ENCODE measurements at places on chromosomes 4 and X. TPM values are rescaled to one million over a fixed set of nuclear protein-coding genes. Genes with fewer than 3 reads are reported as not detected.

PIGA gene
- 134 TPM for total RNA-seq

GRCh38 chr4:1255699-1256098, 6.8 kb upstream of the CTBP1 start:
- DNase-seq, result no peak

DNA sequence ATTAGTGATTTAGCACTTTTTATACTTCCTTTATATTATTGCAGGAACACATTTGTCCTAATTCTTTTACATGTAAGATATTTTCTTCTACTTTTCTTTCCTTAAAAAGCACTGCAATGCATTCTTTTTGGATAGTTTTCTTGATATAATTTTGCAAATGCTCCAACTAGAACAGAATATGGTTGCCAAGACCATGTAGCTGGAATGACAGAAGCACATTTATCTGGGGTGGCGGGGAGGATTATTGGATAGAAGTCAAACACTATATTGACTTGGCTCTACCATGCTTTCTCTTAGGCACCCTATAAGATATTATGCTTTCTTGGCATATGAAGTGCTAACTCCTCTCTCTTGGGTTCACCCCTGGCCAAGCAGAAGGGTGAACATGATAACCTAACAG, 983.5 kb downstream of the FAT4 start:
- no peak for DNase-seq

DNA sequence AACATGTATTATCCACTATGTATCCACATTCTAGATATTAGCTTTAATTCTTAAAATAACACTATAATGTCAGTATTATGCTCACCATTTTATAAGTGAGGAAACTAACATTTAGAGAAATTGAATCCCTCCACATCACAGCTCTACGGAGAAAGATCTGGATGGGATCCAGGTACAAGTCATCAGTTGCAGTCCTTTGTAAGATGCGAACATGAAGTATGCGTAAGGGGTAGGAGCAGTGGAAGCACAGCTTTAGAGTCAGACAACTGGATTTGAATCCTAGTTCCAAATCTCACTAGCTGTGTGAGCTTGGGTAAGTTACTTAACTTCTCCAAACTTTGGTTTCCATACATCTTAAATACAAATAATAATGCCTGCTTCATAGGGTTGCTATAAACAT, 162.5 kb downstream of the ATP10D start:
- DNase-seq, result no peak

DNA sequence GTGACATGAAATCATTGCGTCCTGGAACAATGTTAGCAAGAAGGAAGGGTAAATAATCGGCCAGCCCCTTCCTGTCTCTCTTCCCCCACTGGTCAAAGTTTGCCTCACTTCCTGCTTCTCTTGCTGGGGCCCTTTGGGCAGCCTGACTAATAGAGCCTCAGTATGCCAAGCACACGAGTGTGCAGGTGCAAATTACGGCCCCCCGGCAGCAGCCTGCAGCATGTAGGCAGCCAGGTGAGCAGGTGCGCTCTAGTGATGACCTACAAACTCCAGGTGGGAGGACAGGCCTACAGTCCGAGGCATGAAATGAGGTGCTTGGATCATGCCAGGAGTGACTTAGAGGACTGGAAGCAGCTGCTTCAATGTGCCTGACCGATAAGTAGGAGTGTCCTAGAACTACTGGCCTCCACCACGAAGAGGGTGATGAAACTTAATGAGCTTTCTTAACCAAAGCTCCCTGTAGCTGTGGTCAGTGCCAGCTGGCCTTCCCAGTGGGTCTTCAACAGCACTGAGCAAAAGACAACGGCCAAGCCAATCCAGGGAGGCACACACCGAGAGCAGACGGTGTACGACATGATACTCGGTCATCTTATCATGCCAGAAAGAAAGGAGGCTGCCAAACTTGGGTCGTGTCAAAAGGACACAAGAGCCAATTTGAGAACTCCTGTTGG, 26.1 kb upstream of the FAT1 start:
- DNase-seq, result no peak

DNA sequence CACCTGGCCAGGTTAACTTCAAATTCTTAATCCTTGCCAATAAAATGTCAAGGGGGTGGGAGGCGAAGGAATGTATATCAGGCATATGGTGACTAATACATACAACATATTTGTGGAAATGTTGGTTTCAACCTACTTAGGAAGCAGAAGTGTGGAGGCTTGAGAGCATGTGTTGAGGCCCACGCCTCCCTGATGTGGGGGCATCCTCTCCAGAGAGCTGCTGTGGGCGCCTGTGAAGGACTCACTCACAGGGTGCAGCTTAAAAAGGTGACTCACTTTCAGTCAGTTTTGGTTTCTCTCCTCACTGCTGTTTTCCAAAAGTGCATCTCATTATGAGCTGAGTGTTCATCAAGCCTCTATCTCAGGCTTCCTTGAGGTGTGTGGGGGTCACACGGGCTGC, 27.5 kb downstream of the LNX1 start:
- DNase-seq, result no peak

GRCh38 chr4:19230906-19231545, 1020.7 kb upstream of the SLIT2 start:
- no peak for DNase-seq
